ENCODE measurements at places on chromosomes 5 and 9.
A peak's percentile ranks its signal among the peaks of the same experiment; 100 is the strongest.

- no peak for DNase-seq
Measured at GRCh38 chr5:20434786-20435185, 446.8 kb upstream of the CDH18 start.

- DNase-seq: no peak
Measured at GRCh38 chr9:88011005-88011766, 36.9 kb upstream of the CDK20 start.

DNA sequence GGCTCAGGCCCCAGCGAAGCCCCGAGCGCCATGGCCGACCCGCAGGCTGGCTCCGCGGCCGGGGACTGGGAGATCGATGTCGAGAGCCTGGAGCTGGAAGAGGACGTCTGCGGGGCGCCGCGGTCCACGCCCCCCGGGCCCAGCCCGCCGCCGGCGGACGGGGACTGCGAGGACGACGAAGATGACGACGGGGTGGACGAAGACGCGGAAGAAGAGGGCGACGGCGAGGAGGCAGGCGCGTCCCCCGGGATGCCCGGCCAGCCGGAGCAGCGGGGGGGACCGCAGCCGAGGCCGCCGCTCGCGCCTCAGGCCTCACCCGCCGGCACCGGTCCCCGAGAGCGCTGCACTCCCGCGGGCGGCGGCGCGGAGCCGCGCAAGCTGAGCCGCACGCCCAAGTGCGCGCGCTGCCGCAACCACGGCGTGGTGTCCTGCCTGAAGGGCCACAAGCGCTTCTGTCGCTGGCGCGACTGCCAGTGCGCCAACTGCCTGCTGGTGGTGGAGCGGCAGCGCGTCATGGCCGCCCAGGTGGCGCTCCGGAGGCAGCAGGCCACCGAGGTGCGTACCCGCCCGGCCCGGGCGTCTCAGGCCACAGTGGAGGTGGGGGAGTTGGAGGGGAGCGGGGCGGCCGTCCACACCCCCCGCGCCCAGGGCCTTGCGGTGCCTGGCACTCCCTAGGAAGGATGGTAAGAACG lies 1.6 kb downstream of the DMRT2 start:
- DNase-seq: no peak

- peak; percentile 65 for DNase-seq
Measured at GRCh38 chr5:28344836-28345433, 1306.5 kb upstream of the CDH9 start.

- DNase-seq: peak; percentile 81
Measured at GRCh38 chr5:160082614-160083500, 36.4 kb downstream of the PWWP2A start.

DNA sequence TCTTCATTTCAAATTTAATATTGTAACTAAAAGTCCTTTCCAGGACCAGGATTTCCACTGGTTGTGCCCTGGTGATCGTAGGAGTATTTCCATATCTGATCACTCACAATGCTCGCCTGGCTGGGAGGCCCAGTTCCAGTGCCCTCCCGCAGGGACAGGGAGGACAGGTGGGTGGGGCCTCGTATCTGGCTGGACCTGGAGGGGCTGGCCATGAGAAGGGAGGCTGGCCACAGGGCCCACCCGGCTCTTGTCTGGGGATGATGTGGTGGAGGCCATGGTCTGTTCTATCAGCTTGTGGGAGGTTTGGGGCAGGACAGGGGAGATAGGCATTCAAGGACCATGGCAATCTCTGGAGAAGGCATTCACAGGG lies 286.4 kb downstream of the GADD45G start:
- DNase-seq: no peak

- no peak for DNase-seq
Measured at GRCh38 chr5:164799391-164799790, 1294.0 kb downstream of the MAT2B start.

DNA sequence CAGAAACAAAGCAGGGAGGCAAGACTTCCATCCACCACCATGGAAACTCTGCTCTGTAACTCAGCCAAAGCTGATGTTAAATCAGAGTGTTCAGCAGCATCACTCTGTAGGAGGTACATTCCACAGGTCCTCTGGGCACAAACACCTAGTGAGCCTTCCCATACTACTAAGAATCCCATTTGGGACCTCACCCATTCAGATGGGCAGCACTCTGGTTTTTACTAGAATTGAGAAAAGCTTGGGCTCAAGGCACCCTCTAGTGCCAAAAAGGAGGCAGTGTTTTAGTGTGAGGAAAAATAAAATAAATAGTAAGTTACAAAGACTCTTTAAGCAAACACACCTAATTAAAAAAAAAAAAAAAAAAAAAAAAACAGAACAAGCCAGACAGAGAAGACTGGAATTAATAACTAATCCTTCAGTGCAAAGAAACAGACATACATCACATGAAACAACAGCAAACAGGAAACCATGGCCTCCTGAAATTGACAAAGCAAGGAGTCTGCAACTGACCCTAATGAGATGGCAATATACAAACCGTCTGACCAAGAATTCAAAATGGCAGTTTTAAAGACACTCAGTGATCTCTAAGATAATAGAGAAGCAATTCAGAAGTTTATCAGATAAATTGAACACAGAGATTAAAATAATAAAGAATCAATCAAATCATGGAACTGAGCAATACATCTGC lies 159.5 kb downstream of the GNA14 start:
- DNase-seq: no peak

DNA sequence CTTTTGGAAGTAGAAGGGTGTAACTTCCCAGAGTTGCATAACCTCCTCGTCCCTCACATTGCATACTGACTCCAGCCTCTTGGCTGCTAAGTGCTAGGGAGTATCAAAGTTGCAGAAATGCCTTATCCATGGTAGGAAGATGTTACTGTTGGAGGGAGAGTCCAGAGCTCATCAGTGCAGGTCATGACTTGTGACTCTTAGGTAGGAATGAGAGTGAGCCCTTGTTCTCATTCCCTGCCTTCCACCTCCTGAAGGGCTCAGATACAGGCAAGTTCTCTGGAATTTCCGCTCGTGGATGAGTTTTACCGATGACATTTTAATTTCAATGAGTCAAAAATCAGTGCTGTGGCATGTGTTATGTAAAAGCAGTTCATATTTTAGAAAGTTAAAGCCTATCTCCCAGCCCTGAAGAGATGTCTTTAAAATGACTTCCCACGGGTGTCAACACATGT lies 17.0 kb downstream of the IRX1 start:
- DNase-seq: no peak

GRCh38 chr9:129023036-129023907 lies 4.9 kb downstream of the SH3GLB2 start:
- peak; percentile 85 for DNase-seq

DNA sequence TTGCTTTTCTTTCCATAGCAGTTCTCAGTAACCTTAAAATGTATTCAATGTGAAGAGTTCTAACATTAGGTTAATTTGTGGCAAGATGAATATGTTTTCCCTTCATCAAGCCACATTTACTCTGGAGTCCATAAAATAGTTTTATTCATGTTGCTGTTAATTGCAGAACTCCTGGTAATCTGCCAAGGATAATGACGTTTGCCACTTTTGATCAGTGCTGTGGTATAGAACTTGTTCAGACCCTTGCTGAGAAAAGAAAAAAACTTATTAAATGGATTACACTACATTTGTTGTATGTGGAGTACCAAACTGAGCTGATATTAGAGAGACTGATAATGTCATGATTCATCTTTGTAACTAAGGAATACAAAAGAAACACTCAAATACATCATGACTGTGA lies 212.4 kb upstream of the DMAC1 start:
- DNase-seq: no peak

- no peak for DNase-seq
Measured at GRCh38 chr9:21933865-21934264, 60.3 kb downstream of the CDKN2A start.

GRCh38 chr5:154849791-154850201 lies 607 bp downstream of the FAXDC2 start:
- no peak for DNase-seq

DNA sequence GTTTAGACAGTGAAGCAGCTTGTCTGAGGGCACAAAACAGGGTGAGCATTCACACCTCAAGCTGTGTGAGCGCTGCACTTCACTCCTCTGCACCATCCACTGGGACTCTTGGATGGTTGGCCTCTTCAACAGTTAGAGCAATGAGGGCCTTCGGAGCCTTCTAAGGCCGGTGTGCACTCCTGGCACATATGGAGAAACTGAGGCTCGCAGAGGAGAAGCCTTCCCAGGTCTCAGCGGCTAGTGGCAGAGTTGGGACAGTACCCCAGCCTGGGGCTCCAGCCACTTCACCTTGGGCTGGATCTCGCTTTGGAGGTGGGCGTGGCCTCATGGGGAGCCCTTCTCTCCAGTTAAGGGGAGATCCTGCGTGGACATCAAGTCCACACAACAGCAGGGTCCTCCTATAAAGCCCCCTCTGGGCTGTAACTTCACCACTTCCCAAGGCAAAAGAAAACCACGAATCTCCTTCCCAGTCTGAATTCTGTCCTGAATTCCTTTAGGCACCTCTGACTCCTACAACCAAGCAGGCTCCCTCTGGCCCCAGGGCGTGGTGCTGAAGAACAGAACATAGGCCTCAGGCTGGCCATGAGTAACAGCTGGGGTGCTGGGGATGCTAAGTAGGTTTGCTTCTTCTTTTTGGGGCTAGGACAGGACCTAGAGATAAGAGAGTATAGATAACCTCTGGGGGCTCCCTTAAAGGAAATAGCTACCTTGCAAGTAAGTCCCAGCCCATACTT lies 30.5 kb upstream of the CSF1R start:
- no peak for DNase-seq

DNA sequence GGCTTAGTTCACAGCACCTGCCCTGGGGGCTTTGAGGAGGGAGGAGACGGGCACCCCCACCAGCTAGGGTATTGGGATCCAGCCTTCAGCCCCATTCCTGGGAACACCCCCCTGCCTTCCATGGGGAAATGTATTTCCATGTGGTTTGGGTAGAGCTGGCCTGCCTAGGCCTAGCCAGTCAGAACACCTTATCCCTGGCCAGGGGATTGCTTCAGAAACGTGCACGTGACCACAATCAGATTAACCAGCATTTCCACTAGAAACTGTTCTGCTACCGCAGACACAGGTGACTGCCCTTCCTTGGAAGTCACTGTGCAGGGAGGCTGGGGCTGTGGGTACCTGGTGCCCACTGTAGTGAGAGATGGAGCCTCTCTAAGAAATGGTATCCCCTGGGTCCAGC lies 14.0 kb downstream of the BBLN start:
- no peak for DNase-seq

DNA sequence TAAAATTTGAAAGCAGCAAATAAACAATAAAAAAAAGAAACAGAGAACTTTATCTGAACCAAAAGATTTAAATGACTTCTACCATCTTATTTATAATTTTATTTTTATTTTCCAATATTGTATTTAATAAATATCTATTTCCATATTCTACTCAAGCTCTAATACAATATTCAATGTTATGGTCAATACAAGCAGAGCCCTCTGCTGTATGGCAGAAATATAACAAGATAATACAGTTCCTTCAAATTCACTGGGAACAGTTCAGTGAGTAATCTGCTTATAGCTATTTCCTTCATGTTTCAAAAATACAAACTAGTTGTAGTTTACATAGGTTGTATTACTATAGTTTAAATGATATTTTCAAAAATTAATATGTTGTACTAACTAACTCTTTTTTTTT lies 332.7 kb downstream of the PRDM9 start:
- no peak for DNase-seq

DNA sequence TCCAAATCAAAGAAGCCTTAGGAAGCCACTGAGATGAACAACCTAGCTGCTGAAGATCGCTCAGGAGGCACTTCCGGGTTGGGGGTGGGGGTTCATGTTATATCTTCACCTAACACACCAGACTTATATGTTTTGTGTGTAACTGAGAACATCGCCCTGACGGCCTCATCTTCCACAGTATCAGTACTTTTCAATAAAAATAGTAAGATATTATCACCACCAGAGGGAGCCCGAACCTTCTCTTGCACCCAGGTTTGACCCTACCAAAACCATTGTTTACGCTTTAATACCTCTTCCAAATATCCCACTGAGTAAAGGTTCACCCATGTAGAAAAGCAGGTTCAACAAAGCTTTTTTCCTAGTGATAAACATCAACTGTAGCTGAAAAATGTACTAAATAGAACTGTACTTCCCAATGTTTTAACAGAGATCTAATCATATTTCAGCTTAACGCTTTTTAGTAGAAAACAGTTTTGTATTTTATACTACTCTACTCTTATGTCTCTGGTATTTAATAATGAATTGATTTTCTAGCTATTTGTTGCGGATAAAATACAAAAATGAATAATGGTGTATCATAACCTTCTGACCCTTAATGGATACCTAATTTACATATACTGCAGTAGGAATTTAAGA lies 244.0 kb downstream of the EPB41L4A start:
- peak; percentile 34 for DNase-seq

DNA sequence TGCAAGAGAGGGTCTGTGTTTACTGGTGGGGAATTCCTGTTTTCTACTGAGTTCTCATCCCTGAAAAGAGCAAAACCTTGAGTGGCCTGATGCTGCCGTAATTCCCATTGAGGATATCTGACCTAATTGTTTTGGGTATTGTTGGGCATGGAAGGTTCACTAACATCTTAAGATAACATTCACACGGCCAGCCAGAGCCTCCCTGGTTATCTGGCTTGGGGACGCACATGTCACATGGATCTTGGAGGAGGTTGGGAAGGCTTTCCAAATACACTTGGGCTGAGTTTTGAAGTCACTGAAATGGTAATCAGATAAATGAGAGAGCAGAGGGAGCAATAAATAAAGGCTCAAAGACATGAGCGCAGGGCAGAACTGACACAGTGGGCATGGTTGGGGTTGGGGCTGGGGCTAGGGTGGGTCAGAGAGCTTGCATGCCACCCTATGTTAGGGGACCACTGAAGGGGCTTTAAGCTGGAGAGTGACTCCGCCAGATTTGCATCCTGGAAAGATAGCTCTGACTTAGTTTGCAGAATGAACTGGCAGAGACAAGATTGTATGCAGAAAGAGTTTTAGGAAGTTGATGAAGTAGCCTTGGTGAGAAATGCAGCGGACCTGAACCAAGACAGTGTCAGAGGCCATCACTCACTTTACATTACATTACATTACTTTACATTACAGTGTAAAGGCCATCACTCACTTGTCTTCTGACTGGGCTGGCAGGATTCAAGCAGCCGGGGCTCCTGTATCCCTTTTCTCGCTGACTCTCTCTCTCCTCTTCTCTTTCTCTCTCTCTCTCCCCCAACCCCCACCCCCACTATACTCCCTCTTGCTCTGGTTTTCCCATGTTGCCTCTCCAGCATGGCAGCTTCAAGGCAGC lies 24.2 kb downstream of the SLC1A1 start:
- DNase-seq: no peak

- DNase-seq: no peak
Measured at GRCh38 chr5:147748590-147748989, 33.9 kb downstream of the JAKMIP2 start.

DNA sequence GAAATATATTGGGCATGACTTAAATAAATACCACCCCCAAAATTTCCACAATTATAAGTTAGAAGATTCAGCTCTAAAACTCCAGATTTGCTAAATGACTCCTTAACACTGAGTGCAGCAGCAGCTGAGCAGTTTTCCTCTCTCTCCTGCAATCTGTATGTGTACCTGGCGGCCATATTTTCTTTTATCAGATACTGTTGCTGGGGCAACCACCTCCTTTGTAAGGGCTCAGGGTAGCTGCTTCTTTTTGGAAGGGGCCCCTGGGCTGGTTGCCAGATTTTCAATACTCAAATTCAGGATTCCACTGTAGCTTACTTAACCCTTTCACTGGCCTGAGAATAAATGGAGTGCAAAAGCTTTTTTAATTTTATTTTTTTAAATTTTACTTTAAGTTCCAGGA lies 197.0 kb downstream of the TAF11L14 start:
- DNase-seq: no peak

GRCh38 chr9:9117866-9118265 lies 1318.3 kb upstream of the DMAC1 start:
- no peak for DNase-seq

Data from RCC 7860 (cell line).